ENCODE measurements at places on chromosomes 4 and X.

DNA sequence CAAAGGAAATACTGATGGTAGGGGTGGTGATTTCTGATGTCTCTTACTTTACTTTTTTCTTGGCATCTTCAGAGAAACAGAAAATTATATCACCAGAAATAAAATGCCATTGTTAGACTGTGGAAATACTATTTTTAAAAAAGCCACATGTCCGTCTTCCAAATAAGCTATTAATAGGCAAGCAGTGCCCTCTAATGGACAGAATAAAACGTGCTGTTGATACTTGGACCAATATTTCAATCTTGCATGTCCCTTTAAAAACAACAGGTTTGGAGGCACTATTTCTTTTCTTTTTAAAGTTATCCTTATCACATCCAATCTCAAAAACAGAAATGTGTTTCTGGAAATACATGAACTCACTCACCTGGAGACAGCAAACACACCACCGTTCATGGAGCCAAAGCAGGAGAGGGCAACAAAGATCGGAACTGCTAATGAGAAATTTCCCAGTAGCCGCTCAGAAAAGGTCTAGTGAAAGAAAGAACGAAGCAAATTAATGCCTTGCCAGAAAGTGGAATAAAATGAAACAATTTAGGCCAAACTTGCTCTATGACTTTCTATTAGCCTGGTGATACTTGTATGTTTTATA lies 59.2 kb downstream of the SLC7A11 start:
- DNase-seq: peak; percentile 27

GRCh38 chr4:151266497-151266896 lies 10.5 kb upstream of the PRSS48 start:
- DNase-seq: no peak

GRCh38 chrX:113058634-113059033 lies 218.0 kb upstream of the AMOT start:
- DNase-seq: no peak

DNA sequence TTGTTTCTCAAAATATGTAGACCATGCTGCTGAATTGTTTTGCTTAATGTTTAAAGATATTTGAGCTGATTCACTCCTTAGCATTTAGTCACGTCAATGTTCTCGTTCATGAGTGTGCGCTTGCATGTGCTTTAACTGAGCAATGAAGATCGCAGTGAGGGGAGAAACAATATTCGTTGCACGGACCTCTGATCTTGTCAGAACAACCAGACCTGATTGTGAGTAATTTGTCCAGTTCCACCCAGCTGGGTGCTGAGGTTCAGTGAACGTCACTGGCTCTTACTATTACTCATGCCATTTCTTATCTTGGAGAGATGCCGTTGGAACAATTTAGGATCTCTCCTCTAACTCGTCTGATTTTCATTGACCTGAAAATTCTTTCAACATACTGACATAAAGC lies 15.0 kb upstream of the PRKX start:
- no peak for DNase-seq

DNA sequence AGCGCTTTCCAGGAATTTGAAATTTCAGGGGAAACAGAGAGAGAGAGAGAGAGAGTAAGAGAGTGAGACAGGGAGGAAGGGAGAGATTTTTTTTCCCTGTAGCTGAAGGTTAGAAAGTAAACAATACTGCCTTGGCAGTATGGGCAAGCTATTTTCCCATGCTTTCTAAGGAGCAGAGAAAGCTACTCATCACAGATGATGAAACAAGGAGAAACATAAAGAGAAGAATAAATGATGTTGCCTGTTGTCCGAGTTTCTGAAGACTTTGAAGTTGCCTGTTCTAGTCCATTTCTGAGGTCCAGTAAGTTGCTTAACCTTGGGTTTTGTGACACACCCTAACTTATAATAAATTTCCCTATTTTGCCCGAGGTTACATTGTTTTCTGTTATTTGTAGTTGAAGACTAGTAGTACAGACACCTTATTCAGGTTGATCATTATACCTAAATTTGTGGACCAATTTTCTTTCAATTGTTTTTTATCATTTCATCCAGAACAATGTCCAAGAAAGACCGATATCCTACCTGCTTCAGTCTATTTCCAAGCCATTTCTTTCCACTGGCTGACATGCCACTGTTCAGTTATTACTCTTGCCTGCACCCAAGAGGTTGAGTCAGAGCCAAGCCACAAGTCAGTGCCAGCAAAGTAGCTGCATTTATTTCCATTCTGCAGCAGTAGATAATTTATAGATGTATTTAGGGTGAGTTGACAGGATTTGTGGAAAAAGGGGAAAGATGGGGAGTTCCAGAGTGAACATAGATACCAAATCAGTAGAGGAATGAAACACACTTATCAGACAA lies 49.7 kb upstream of the SLC16A2 start:
- no peak for DNase-seq

- no peak for DNase-seq
Measured at GRCh38 chr4:178427663-178428062, 985.4 kb upstream of the AGA start.

Measured in NCI-H1048 (cell line).